Progenitor cell of endocrine pancreas (in vitro differentiated cells): ENCODE measurements at places on chromosomes 3 and 15. TPM values are rescaled to one million over a fixed set of nuclear protein-coding genes. Genes with fewer than 3 reads are reported as not detected.

DNA sequence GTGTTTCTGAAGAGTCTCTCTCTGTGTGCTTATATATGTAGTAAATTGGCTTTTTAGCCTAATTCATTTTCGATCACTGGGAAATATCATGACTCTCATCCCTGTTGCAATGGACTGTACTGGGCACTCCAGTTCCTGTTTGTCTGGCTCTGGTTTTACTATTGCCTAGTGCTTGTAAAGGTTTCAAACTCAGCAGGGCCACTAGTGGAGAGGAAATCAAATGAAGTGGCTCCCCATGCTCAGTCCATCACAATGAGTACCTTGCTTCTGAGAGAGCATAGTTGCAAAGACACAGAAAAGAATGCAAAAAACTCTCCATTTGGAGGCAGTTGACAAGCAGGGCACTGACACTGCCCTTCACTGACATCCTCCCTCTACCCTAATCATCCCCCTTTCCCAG lies 167.8 kb downstream of the TAFA4 start:
- no peaks in the 10 kb centered on the region for H3K27me3 ChIP-seq
- DNase-seq: no peak
- H3K4me3 ChIP-seq: no peak overlapping the region

Gene REC114
- total RNA-seq: not detected in 2 replicates

DNA sequence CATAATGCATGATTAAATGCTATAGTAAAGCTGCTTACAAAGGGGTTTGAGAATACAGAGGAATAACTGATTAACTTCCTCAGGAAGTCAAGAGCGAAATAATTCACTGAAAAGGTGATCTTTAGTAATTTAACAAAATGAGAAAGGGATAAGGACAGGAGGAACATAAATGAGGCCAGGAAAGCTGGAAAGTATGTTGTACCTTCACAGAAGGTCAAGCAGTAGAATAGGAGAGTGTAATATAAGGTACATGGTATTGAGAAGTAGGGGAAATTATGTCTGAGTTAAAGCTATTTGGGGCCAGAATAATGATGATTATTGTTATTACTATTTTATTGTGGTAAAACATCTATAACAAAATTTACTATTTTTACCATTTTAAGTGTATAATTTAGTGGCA lies 19.2 kb downstream of the GOLM2 start:
- H3K27me3 ChIP-seq: no peaks in the 10 kb centered on the region
- peaks cover 5% of the 10 kb centered on the region for H3K36me3 ChIP-seq
- peaks cover 1% of the 10 kb centered on the region for H3K4me1 ChIP-seq
- no peak overlapping the region for H3K4me3 ChIP-seq
- no peak for DNase-seq
- H3K27ac ChIP-seq: no peak overlapping the region

- no peak overlapping the region for H3K27ac ChIP-seq
- peaks cover 92% of the 10 kb centered on the region for H3K27me3 ChIP-seq
- no peak overlapping the region for H3K4me3 ChIP-seq
- DNase-seq: no peak
- peaks cover 22% of the 10 kb centered on the region for H3K4me1 ChIP-seq
- H3K36me3 ChIP-seq: no peaks in the 10 kb centered on the region
Observed at GRCh38 chr15:59993041-59993750, 10.9 kb upstream of the FOXB1 start.

DNA sequence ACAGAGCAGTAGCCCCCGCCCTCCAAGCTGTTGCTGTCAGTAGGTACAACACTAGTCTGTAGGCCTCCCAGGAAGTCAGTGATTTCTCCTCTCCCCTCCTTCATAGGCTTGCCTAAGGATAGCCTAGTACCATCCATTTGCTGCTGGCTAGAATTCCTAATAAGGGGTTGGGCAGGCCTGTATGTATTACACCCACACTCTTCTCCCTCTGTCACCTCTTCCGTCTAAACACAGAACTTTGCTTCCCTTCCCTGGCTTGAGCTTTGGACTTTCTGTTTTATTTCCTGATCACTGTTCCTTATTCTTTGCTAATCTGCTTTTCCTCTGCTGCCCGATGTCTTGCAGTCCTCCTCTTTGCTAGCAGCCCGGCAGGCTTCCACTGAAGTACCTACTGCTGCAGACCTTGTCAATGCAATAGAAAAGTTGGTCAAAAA lies 93.4 kb upstream of the UMPS start:
- H3K4me3 ChIP-seq: no peak overlapping the region
- H3K36me3 ChIP-seq: peaks cover 8% of the 10 kb centered on the region
- H3K27ac ChIP-seq: peak overlapping the region; percentile 94
- DNase-seq: no peak
- H3K4me1 ChIP-seq: peaks cover 36% of the 10 kb centered on the region
- H3K27me3 ChIP-seq: no peaks in the 10 kb centered on the region

DNA sequence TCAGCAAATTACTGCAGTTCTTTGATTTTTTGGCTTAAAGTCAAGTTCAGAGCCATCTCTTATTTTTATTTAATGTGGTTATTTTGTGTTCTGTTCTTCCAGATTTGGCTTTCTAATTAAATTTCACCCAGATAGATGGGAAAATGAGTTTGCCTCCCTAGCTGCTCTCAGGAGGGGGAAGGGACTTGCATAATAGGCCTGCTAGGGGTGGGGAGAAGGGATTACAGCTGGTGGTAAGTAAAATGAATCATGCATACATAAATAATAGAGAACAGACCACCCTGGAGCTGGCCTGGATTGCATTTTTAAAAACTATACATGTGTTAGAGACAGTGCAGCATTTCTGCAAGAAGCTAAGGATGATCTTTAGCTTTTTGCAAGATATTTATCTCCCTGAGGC lies 3.9 kb upstream of the PXYLP1 start:
- no peak for DNase-seq
- peaks cover 23% of the 10 kb centered on the region for H3K27me3 ChIP-seq
- no peak overlapping the region for H3K4me3 ChIP-seq
